Fibroblast of the aortic adventitia (primary cell): ENCODE measurements at places on chromosomes 6 and 20. TPM values are rescaled to one million over a fixed set of nuclear protein-coding genes. Genes with fewer than 3 reads are reported as not detected.
A peak's percentile ranks its signal among the peaks of the same experiment; 100 is the strongest.

FAM209B gene
- not detected in 2 replicates for total RNA-seq

GRCh38 chr20:57215826-57216471 is 50.5 kb downstream of the BMP7 start:
- no peak for DNase-seq

- no peak for DNase-seq
Measured at GRCh38 chr6:166334878-166335277, 7.5 kb downstream of the SFT2D1 start.

TMEM170B gene
- 1.4 and 2.5 TPM in 2 replicates for total RNA-seq

GRCh38 chr20:58623579-58624473 is 27.3 kb upstream of the STX16 start:
- DNase-seq: peak; percentile 89

DNA sequence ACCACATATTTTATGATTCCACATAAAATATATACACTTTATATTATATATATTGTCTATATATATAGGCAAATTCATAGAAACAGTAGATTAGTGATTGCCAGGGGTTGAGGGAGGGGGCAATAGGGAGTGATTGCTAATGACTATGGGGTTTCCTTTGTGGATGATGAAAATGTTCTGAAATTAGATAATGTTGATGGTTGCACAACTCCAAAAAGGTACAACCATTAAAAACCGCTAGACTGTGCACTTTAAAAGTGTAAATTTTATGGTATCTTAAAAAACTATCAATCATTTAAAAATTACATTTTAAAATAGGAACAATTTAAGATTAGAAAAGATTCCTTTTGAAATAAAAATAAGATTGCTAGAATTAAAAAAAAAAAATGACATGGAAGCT is 23.8 kb upstream of the CEP85L start:
- no peak for DNase-seq

PPIL6 gene
- total RNA-seq: 0.65 and 5.8 TPM in 2 replicates

DNA sequence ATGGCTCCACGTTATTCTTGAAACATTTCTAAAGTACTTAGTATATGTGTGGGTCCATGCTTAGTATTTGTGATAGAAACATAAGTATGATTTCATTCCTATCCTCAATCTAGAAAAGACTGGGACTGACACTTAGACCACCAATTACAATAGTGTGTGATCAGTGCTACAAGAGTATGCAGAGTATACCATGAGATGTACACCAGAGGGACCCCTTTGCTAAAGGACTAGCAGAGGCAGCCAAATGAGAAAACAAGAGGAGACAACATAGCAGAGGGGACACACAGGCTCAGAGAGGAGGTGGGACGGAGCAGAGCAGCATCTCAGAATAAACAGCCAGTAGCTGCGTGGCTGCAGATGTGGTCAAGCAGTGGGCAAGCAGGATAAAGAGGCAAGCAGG is 21.0 kb downstream of the RMND1 start:
- no peak for DNase-seq

PTCRA gene
- total RNA-seq: not detected in 2 replicates

C6orf141 gene
- total RNA-seq: 0.57 and 5.7 TPM in 2 replicates

DNA sequence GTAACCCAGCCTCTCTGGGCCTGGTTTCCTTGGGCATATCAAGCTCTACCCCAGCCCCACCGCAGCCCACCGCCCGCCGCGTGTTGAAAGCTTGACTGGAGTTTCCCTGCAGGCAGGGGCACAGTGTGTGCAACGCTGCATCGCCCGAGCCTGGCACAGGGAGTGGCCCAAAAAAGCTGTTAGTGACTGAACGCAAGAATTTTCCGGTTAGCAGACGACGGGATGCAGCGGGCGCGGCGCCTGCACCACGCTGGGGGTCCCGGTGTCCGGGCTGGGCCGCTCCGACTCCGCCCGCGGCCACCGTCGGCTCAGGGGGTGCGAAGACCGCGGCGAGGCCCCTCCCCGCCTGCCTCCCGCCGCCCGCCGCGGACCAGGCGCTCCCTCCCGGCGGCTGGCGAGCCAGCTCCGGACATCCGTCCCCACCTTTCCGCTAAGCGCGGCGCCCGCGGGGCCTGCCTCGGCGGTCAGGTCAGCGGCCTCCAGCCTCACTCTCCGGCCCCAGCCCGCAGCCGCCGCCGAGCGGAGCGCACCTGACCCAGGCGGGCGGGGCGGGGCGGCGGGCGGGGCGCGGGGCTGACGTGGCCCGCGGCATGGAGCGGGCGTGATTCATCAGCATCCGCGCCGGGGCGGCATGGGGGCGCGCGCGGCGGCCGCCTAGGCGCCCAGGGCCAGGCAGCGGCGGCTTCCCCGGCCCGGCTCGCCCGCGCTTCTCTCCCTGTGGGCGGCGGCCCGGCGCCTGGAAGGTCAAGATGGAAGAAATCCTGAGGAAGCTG is at the start of gene ARFGEF3:
ARFGEF3 (plus strand) TSS at position 602 of the 773 bp plus-strand sequence; CDS start at position 750, 148 bp downstream.
- no peak for DNase-seq

DNA sequence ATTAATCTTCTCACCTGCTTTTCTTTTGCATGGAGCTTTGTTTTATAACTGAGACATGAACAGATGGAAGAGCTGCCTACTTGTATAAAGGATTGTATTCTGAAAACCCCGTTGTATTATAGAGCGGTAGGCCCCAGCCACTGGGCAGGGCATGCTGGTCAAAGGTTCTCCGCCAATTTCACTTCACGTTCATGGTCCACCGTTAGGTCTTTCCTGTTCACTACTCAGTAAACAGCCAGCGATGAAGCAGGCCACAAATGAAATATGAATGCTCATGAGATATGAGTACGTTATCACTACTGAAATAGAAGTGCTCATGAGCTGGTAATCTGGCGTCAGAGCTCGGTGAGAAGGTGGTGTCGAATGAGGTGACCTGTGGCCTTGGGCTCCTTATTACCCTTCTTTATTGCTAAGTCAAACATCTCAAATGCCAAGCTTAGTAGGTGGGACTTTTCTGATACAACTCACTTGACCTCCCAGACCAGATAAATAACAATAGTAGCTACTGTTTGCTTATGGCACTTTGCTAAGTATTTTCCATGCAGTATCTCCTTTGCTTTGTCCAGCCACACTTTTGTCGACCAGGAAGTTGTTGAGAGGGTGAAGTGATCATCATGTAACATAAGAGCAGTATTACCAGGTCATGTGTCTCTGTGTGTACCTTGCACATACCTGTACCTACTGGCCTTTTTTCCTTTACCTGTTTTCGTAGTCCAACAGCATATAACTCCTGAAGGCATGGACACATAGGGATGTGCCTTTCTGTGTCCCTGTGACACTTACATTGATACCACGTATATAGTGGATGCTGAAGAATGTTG is 16.7 kb downstream of the EDN3 start:
- no peak for DNase-seq

- peak; percentile 62 for DNase-seq
Measured at GRCh38 chr6:2733324-2733723, 17.4 kb downstream of the MYLK4 start.

DNA sequence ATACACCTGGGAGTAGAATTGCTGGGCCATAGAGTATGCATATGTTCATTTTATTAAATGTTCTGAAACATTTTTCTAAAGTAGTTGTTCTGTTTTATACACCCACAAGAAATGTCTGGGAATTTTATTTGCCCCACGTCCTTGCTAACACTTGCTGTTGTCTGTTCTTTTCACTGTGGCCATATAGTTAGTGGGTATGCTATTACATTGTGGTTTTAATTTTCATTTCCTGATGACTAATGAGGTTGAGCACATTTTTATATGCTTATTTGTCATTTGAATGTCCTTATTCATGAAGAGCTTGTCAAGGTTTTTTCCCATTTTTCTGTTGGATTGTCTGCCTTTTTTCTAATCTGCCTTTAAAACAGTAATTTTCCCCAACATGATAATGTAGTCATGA is 41.5 kb upstream of the TGM3 start:
- no peak for DNase-seq

GRCh38 chr6:44002593-44003344 is 124.5 kb downstream of the MRPL14 start:
- DNase-seq: peak; percentile 43

DNA sequence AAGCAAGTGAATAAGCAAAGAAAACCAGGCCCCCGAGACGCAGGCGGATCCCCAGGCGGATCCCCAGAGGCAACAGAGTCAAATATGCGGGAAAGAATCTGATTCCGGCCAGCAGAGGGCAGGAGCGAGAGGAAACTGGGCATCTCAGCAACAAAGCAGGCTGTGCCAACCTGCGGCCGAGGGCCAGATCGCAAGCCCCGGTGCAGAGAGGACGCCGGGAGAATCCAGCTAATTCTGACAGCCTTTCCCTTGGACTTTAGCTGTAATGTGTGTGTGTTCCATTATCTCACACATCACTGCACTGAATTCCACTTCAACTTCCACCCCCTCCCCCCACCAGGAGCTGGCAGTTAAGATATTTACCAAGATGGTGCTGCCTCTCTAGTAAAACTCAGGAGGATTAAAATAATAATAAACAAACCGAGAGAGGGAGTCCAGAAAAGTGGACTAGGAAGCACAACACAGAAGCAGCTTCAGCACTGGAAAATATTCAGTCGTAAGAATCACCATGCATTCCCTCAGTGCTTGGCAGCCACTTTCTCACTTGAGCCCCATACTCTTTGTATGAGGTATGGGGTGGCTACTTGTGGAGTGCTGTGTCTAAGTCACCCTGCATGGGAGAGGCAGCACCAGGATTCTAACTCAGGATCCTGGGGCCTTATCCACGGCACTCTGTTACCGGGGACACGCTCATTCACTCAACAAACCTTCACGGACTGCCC is 66.2 kb upstream of the SNX9 start:
- DNase-seq: peak; percentile 93

DNA sequence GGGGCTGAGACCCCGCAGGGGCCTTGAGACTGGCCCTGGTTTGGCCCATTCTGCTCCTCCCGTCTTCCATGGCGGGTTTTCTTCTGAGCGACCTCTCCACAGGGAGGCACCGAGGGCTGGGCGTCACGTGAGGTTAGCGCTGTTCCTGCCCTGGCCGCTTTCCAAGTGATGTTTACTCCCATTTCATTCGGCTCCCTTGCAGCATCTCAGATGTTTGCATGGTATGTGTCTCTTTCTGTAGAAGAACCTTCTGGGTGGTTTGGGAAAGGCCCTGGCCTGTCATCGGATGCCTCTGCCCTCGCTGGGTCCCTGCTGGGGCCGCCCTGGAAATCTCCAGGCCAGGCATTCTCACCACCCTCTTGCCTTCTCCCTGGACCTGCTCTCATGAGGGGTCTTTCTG is 17.3 kb downstream of the RAMACL start:
- DNase-seq: no peak

DNA sequence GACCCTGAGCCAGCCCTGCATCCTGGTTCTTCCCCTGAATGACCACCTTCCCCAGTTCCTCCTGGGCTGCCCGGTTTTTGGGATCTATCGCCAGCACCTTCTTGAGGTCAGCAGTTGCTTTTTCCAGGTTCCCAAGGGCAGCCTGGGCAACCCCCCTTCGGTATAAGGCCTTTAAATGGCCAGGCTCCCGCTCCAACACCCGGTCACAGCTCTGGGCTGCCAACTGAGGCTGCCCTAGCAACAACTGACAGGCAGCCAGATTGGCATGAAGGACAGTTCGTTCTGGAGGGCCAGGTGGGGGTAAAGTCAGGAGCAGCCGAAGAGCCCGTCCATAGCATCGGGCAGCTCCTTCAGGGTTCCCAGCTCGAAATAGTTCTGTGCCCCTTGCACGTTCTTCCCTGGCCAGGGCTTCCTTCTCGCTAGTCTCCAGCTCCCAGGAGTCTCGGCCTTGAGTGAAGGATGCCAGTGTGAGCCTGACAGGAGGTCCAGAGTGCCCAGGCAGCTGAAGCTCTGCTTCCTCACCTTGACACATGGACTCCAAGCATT is 778 bp upstream of the ATF6B start:
- no peak for DNase-seq

BCAS1 gene
- total RNA-seq: 0.09 and 2.3 TPM in 2 replicates

GRCh38 chr6:170052991-170053821 is 237.7 kb downstream of the DLL1 start:
- DNase-seq: no peak

RAB32 gene
- total RNA-seq: 20.8 and 71.7 TPM in 2 replicates

GRCh38 chr20:21513881-21514540 is at the start of gene NKX2-2:
NKX2-2 (minus strand) TSS chr20:21514064; CDS start chr20:21513669, 395 bp downstream.
- no peak for DNase-seq

- DNase-seq: no peak
Measured at GRCh38 chr6:703552-703951, 10.6 kb upstream of the EXOC2 start.

OPN5 gene
- total RNA-seq: under 0.01 TPM in 1 of 2 replicates, not detected in the other

DNA sequence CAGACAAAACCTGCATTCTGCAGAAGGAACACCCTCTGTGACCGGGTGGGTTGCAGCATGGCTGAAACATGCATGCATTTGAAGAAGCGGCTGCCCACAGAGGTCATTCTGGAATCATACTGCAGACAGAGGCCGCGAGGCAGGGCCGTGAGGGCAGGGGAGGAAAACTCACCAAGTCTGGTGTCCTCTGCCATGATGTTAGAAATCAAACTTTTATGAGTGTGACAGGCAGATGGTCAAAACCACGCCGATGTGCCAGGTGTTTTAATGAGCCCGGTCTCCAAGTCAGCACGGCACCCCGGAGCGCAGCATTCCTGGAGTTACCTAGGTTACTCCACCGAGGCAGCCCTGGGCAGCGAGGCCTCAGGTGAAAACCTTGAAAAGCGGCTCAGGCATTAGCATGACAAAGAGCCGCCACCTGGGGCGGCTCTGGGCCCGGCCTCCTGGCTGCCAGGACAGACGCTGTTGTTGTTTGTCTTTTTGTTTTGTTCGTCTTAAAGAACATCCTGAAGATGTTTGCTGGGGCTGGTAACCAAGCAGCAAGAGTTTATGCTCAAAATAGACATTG is 255.6 kb downstream of the ERMARD start:
- no peak for DNase-seq

- no peak for DNase-seq
Measured at GRCh38 chr6:136208783-136209182, 41.3 kb downstream of the MTFR2 start.

- DNase-seq: peak; percentile 49
Measured at GRCh38 chr6:83518816-83519480, 6.6 kb downstream of the PRSS35 start.

DNA sequence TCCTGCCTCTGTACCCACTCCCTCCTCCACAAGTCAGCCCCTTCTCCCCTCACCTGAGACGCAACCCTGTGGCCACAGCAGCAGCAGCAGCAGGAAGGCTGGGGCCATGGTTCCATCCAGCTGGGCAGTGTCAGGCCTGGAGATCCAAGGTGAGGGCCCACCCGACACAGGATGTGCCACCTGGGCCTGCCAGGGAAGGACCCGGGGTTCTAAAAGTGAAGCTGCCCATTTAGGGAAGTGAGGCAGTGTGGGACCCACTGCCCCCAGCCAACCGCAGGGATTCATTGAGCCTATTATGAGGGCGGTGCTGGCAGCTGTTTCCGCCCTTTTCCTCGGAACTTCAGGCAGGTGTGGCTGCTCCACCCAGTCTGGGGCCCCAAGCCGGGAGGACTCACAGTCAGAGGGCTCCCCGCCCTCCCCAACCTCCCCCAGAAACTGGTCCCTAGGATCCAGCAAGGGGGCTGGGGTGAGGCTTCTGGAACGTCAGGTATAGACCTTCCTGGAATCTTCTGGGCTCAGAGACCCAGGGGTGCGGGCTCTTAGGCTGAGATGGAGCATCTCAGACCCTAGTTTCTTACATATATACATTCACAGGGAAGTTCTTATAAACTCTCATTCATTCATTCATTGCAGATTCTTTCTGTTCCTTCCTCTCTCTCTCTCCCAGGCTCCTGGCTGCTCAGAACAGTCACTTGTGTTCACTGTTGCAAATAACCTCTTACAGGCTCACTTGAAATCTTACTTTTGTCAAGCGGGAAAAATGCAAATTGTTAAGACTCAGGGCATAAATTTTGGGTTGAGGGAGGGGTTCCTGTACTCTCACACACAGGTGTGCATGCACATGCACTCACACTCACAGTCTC is at the start of gene TREML2:
TREML2 (minus strand) TSS at position 249 of the 863 bp plus-strand sequence; CDS start at position 108, 141 bp downstream.
- no peak for DNase-seq

SNAP91 gene
- total RNA-seq: 0.36 TPM in 1 of 2 replicates, not detected in the other
